ENCODE measurements at places on chromosomes 6 and 20. TPM values are rescaled to one million over a fixed set of nuclear protein-coding genes. Genes with fewer than 3 reads are reported as not detected.
A peak's percentile ranks its signal among the peaks of the same experiment; 100 is the strongest.

SPATA25 gene
- total RNA-seq, result 13.9 TPM

DNA sequence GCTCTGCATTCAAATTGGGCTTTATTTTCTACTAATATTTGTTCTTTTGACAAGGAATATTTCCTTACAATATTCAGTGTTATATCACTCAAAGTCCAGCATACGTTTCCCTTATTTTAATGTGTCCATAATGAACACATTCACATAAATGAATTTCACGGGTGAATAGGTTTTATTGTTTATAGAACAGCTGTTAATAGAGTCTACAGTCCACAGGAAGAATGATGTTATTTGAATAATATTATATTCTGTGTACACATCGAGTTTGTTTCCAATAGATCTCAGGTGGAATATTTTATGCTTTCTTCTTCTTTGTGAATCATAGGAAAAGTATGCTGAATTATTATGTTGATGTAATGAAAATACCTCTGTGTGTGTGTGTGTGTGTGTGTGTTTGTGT, 582.4 kb downstream of the CDH26 start:
- no peak overlapping the region for H3K27ac ChIP-seq
- H3K36me3 ChIP-seq, result no peaks in the 10 kb centered on the region

WFDC10B gene
- total RNA-seq, result not detected

TMEM200A gene
- 2.6 TPM for total RNA-seq

- H3K27me3 ChIP-seq, result no peaks in the 10 kb centered on the region
- no peak overlapping the region for H3K4me3 ChIP-seq
- DNase-seq, result no peak
- peaks cover 5% of the 10 kb centered on the region for H3K4me1 ChIP-seq
Observed at GRCh38 chr6:37838219-37838921, 18.8 kb downstream of the ZFAND3 start.

- H3K4me3 ChIP-seq, result no peak overlapping the region
- H3K27ac ChIP-seq, result no peak overlapping the region
- H3K36me3 ChIP-seq, result no peaks in the 10 kb centered on the region
- no peak for DNase-seq
- H3K27me3 ChIP-seq, result no peaks in the 10 kb centered on the region
Observed at GRCh38 chr6:89807581-89807980, 12.0 kb downstream of the MDN1 start.

- peak; percentile 16 for DNase-seq
- peaks cover 15% of the 10 kb centered on the region for H3K27me3 ChIP-seq
- no peaks in the 10 kb centered on the region for H3K4me1 ChIP-seq
- H3K4me3 ChIP-seq, result no peak overlapping the region
- no peak overlapping the region for H3K27ac ChIP-seq
Observed at GRCh38 chr6:167722634-167723309, 103.9 kb upstream of the AFDN start.

ESF1 gene
- 8.7 TPM for total RNA-seq

EPB41L2 gene
- 115 TPM for total RNA-seq

RAB44 gene
- total RNA-seq, result not detected

FOXF2 gene
- 14.1 TPM for total RNA-seq

- H3K27ac ChIP-seq, result no peak overlapping the region
- peak; percentile 39 for DNase-seq
- no peaks in the 10 kb centered on the region for H3K27me3 ChIP-seq
- H3K4me1 ChIP-seq, result peaks cover 31% of the 10 kb centered on the region
- H3K36me3 ChIP-seq, result no peaks in the 10 kb centered on the region
Observed at GRCh38 chr6:137727216-137727765, 139.8 kb upstream of the TNFAIP3 start.

DNA sequence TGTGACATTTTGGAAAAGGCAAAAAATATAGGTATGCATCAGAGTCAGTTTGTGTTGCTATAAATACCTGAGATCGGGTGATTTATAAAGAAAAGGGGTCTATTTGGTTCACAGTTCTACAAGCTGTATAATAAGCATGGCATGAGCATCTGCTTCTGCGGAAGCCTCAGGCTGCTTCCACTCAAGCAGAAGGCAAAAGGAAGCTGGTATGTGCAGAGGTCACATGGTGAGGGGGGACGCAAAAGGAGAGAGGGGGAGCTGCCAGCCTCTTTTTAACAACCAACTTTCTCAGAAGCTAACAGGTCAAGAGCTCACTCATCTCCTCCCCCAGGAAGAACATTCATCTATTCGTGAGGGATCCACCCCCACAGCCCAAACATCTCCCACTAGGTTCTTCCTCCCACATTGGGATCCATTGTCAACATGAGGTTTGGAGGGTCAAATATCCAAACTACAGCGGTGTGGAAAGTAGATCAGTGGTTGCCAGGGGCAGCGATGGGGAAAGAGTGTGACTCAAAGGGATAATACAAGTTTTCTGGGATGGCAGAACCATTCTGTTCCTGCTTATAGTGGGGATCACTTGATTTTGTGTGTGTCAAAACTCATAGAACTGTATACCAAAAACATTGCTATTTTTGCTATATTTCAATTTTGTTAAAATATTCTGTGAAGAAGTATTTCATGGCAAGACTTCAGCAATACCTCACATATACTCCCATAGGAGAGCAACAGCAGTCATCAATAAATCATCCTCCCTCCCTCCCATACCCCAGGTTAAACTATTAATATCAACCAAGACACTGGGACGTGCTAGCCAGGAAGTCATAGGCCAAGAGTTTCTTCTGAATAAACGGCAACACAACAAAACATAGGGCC, 9.9 kb upstream of the FAM50B start:
- peaks cover 7% of the 10 kb centered on the region for H3K4me1 ChIP-seq
- no peak overlapping the region for H3K27ac ChIP-seq
- DNase-seq, result no peak
- no peaks in the 10 kb centered on the region for H3K36me3 ChIP-seq
- no peak overlapping the region for H3K4me3 ChIP-seq

LHFPL5 gene
- not detected for total RNA-seq

- no peak overlapping the region for H3K4me3 ChIP-seq
- peak; percentile 30 for DNase-seq
- no peaks in the 10 kb centered on the region for H3K27me3 ChIP-seq
- no peak overlapping the region for H3K27ac ChIP-seq
Observed at GRCh38 chr6:166474721-166475565, 92.2 kb upstream of the MPC1 start.

DNA sequence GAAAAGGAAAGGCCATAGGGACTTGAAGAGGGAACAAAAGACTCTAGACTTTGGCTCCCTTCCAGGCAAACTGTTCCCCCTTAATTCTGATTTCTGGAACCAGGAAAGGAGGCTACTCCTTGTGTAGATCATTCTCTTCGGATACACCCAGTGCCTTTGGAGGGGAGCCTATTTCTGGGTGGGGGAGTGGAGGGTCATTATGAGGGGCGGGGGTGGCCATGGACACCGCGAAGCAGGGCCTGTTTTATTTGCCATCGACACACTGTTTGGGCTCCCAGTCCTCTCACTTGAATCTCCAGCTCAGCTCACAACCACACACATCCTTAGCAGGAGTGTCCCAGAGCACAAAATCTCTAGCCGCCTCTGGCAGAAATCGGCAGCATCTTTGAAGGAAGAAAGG, 132.3 kb downstream of the PXDC1 start:
- H3K27me3 ChIP-seq, result peaks cover 22% of the 10 kb centered on the region
- no peaks in the 10 kb centered on the region for H3K36me3 ChIP-seq
- H3K27ac ChIP-seq, result no peak overlapping the region
- no peak overlapping the region for H3K4me3 ChIP-seq
- H3K4me1 ChIP-seq, result no peaks in the 10 kb centered on the region
- peak; percentile 30 for DNase-seq

TFAP2C gene
- total RNA-seq, result 0.18 TPM

GRCh38 chr6:170018936-170019817, 267.8 kb downstream of the ERMARD start:
- H3K27me3 ChIP-seq, result peaks cover 25% of the 10 kb centered on the region
- no peaks in the 10 kb centered on the region for H3K36me3 ChIP-seq
- DNase-seq, result peak; percentile 54
- H3K4me1 ChIP-seq, result peaks cover 5% of the 10 kb centered on the region

RIPOR3 gene
- total RNA-seq, result 8.1 TPM

- no peak overlapping the region for H3K27ac ChIP-seq
- H3K36me3 ChIP-seq, result no peaks in the 10 kb centered on the region
- no peak overlapping the region for H3K4me3 ChIP-seq
Observed at GRCh38 chr6:1560281-1561058, 49.2 kb upstream of the FOXC1 start.

DNA sequence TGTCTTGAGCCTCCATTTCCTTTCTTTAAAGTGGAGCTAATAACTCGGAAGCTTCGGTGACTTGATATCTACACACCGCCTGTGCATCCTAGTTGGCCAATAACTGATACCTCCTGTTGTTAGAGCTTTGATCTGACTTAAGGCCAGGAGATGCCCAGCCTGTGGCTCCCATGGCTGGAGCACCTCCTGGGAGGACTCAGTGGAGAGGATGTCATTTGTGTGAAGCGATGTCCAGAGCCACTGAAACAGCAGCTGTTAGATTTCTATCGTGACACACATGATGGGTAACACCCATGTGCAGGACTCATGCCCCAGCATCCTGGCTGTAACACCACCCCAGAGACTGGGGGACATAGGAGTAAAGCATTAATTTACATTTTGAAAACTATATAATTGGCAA, 30.8 kb downstream of the SDCBP2 start:
- H3K4me1 ChIP-seq, result no peaks in the 10 kb centered on the region
- DNase-seq, result no peak
- no peaks in the 10 kb centered on the region for H3K36me3 ChIP-seq
- H3K27ac ChIP-seq, result no peak overlapping the region
- no peaks in the 10 kb centered on the region for H3K27me3 ChIP-seq
- H3K4me3 ChIP-seq, result no peak overlapping the region

DNA sequence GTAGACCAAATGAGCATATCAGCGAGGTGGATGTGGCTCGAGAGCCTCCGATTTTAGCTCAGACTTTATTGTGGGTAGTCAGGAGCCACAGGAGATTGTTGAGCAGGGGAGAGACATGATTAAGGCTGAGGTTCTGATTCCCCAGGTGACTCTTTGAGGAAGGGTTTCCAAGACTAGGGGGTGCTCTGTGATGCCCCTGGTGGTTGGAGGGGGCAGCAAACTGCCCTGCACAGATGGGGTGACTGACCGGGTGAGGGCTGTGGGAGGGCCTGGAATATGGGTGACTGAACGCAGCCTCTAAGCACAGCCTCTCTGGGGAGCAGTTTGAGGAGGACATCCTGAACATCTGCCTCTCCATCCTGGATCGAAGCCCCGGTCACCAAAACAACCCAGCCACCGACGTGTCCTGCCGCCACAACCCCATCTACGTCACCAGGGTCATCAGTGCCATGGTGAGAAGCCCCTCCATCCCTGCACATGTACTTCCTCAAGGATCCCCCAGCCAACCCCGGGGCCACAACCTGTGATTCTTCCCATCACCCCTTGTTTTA, 17.0 kb downstream of the TGM6 start:
- no peak for DNase-seq
- no peaks in the 10 kb centered on the region for H3K36me3 ChIP-seq
- H3K4me1 ChIP-seq, result no peaks in the 10 kb centered on the region
- no peak overlapping the region for H3K27ac ChIP-seq
- no peaks in the 10 kb centered on the region for H3K27me3 ChIP-seq

DNA sequence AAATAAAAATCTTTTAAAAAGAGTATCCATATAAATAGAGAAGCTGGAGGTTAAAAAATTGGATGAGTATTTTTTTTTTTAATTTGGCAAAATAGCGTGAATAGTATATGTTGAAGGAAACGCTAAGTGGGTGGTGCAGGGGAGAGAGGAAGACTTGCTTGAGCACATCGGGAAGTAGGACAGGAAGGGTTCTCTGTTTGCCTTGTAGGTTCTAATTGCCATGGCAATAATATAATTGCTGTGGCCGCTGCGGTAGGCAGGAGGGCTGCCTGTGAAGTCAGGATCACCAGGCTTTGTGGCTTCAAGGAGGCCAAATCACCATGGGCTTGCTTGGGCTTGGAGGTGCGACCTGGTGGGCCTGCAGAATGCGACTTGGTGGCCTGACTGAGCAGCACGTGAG, 35.1 kb downstream of the IGF2R start:
- no peak overlapping the region for H3K27ac ChIP-seq
- H3K36me3 ChIP-seq, result peaks cover 8% of the 10 kb centered on the region
- H3K27me3 ChIP-seq, result no peaks in the 10 kb centered on the region
- H3K4me1 ChIP-seq, result no peaks in the 10 kb centered on the region

GRCh38 chr6:68651011-68651985, 16.2 kb downstream of the ADGRB3 start:
- H3K4me3 ChIP-seq, result no peak overlapping the region
- DNase-seq, result no peak
- H3K27me3 ChIP-seq, result no peaks in the 10 kb centered on the region
- H3K4me1 ChIP-seq, result no peaks in the 10 kb centered on the region

DNA sequence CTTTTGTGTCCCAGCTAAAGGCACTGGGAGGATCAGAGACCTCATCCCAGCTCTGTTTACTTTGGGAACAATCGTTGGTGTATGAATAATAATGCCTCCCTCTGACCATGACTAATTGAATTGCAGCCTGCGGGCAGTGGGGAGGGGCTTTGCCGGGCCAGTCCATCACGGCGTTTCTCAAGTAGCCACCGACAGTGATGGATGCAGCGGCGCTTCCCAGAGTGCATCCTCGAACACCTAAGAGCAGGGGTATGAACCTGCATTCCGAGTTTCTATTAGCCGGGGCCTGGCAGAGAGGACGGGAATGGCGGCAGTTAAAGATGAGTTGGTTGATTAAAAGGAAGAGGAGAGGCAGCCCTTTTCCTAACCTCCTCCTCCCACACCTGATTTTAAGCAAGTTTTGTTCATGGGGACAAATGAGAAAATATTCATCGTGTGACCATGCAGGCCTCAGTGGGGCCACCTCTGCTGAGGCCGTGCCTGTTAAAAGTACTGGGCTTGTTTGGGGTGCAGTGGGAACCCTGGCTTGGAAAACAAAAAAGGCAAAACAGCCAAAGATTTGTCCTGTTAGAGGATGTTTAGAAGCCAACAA, 154.1 kb downstream of the FOXA2 start:
- no peak for DNase-seq
- no peak overlapping the region for H3K4me3 ChIP-seq
- peaks cover 13% of the 10 kb centered on the region for H3K4me1 ChIP-seq

ATP6V1G2 gene
- total RNA-seq, result 0.87 TPM

IL17A gene
- total RNA-seq, result not detected

SYCP2 gene
- 1.4 TPM for total RNA-seq

OR2H2 gene
- not detected for total RNA-seq

DNA sequence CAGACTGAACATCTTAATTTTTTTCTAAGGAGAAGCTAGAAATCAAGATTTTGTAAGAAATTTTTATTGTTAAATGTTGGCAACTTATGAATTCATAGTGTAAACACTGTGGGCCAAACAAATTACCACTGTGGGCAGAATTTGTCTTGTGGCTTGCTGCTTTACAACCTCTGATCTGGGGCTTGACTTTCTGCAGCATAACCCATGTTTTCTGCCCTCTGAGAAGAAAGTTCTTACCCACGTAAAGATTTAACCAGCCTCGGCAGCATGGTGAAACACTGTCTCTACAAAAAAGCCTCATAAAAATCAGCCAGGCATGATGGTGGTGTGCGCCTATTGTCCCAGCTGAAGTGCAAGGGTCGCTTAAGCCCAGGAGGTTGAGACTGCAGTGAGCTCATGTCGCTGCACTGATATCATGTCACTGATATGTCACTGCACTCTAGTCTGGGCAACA, 12.9 kb downstream of the ITCH start:
- H3K4me1 ChIP-seq, result peaks cover 13% of the 10 kb centered on the region
- no peak overlapping the region for H3K4me3 ChIP-seq
- no peak overlapping the region for H3K27ac ChIP-seq
- peaks cover 44% of the 10 kb centered on the region for H3K36me3 ChIP-seq
- no peak for DNase-seq
- H3K27me3 ChIP-seq, result no peaks in the 10 kb centered on the region

All from stomach (tissue), 19 donors.